Esophagus squamous epithelium (tissue), 5 donors: ENCODE measurements at places on chromosomes 6 and 20.

DNA sequence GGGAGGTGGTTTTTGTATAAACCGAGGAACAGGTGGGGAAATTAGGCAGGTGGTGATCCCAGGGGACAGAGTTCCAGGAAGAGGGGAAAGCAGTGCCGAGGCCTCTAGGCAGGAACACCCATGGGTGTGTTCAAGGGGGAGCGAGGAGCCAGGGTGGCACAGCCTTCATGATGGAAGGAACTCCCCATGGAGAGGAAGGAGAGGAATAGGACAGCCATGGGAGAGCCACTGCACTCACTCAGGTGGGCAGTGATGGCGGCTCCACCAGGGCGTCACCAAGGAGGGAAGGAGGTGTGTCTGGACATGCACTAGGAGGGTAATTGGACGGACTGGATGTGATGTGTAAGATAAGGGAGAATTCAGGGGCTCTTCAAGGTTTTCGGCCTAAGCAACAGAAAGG, 98.2 kb downstream of the THBS2 start:
- no peak overlapping the region for H3K4me3 ChIP-seq
- no peak for DNase-seq

GRCh38 chr20:43605715-43606114, 15.0 kb downstream of the IFT52 start:
- H3K27ac ChIP-seq: no peak overlapping the region
- DNase-seq: no peak
- H3K4me1 ChIP-seq: no peaks in the 10 kb centered on the region
- no peak overlapping the region for H3K4me3 ChIP-seq
- peaks cover 6% of the 10 kb centered on the region for H3K36me3 ChIP-seq

- DNase-seq: no peak
- no peaks in the 10 kb centered on the region for H3K36me3 ChIP-seq
- peaks cover 91% of the 10 kb centered on the region for H3K27me3 ChIP-seq
Observed at GRCh38 chr6:39037082-39037508, 11.5 kb upstream of the GLP1R start.

DNA sequence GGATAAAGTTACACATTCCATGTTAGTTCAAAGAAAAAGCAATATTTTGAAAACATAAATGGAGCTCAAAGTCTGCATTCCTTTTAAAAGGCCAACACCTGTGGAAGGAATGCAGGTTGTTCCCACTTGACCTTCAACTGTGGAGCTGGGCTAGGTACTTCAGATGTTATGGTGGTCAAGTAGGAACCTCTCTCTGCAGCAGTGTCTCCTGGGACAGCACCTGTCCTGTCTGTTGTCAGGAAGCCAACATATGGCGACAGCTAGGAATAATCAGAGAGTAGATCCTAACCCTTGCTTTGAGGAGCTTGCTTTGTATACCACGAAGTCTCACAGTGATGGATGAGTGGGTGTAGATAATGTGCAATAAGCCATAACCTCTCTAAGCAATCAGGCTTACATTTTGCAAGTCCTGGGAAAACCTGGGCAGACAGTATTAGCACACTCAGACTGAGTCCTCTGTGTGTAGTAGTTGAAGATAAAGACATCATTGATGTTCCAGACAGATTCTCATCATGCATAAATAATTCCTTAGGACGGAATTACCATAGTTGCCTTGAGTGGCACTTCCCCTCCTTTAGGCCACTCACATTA, 347.5 kb downstream of the PRL start:
- DNase-seq: no peak
- H3K36me3 ChIP-seq: no peaks in the 10 kb centered on the region
- H3K4me1 ChIP-seq: peaks cover 8% of the 10 kb centered on the region
- no peak overlapping the region for H3K4me3 ChIP-seq
- H3K27me3 ChIP-seq: no peaks in the 10 kb centered on the region

GRCh38 chr6:40852779-40853373, 186.1 kb downstream of the UNC5CL start:
- no peaks in the 10 kb centered on the region for H3K27me3 ChIP-seq
- no peaks in the 10 kb centered on the region for H3K4me1 ChIP-seq
- DNase-seq: no peak
- H3K36me3 ChIP-seq: no peaks in the 10 kb centered on the region

GRCh38 chr6:16766836-16767745, 5.8 kb upstream of the ATXN1 start:
- peak overlapping the region; percentile 57 for H3K27ac ChIP-seq
- peaks cover 25% of the 10 kb centered on the region for H3K4me1 ChIP-seq
- H3K27me3 ChIP-seq: no peaks in the 10 kb centered on the region
- no peaks in the 10 kb centered on the region for H3K36me3 ChIP-seq
- H3K4me3 ChIP-seq: no peak overlapping the region
- DNase-seq: no peak

DNA sequence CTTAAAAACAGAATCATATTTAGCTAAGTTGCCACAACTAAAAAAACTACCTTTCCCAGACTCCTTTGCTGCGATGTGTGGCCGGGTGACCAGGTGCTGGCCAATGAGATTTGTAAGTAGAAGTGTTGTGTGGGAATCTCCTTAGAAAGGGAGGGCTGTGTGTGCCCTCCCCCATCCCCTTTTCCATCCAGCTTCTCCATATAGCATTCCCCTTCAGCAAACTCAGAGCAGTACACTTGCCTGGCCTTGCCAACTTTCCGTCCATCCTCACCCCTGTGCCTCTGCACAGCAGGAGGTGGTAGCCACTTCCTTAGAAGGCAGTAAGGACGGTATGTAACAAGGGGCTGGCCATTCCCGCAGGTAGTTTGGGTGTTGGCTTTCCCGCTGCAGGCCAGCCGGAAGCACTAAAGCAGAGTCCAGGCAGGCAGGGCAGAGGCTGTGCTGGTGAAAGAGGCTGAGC, 22.3 kb upstream of the KCNK16 start:
- no peak for DNase-seq
- no peaks in the 10 kb centered on the region for H3K4me1 ChIP-seq
- no peaks in the 10 kb centered on the region for H3K27me3 ChIP-seq
- H3K27ac ChIP-seq: no peak overlapping the region
- H3K4me3 ChIP-seq: no peak overlapping the region

DNA sequence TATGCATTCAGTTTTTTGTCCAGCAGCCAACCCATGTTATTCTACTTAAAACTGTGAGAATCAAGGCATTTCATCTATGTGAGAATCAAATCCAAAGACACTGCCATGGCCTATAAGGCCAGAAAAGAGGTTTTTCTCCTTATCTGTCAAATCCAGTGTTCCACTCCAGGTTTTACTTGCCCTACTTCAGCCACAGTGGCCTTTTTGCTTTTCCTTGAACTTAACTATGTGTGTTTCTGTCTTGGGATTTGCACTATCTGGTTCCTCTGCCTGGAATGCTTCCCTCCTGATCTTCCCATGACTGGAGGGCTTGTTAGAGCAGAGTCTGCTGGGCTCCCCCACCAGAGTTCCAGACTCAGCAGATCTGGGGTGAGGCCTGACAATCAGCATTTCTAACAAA, 113.1 kb upstream of the DOK5 start:
- no peaks in the 10 kb centered on the region for H3K27me3 ChIP-seq
- H3K4me1 ChIP-seq: no peaks in the 10 kb centered on the region
- no peaks in the 10 kb centered on the region for H3K36me3 ChIP-seq
- no peak for DNase-seq
- H3K4me3 ChIP-seq: no peak overlapping the region
- H3K27ac ChIP-seq: no peak overlapping the region

DNA sequence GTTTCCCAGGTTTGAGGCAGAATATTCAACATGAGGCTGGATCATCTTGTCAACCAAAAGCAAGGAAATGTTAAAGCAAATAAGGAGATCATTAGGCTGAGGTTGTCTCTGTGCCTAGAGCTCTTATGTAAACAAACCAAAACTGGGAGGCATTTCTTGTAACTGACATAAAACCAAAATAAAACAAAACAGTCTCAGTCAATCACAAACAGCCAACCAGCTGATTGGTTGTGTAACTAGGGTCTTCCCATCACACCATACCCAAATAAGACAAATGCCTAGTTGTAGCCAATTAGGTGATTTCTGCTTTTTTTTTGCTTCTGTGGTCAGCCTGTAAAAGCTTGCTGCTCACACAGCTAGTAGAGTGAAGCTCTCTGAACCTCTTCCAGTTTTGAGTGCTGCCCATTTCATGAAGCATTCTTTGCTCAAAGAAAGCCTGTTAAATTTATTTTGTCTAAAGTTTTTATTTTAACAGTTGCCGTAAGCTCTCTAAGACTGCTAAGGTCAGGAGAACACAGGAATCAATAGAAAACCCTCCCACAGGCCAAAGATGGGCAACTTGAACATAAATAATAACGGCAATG, 8.9 kb upstream of the FITM2 start:
- DNase-seq: no peak
- H3K27me3 ChIP-seq: peaks cover 8% of the 10 kb centered on the region
- no peaks in the 10 kb centered on the region for H3K36me3 ChIP-seq
- no peak overlapping the region for H3K4me3 ChIP-seq
- no peaks in the 10 kb centered on the region for H3K4me1 ChIP-seq

GRCh38 chr6:161365633-161366032, 91.8 kb upstream of the AGPAT4 start:
- no peak overlapping the region for H3K4me3 ChIP-seq
- peaks cover 10% of the 10 kb centered on the region for H3K4me1 ChIP-seq
- no peak overlapping the region for H3K27ac ChIP-seq
- H3K27me3 ChIP-seq: no peaks in the 10 kb centered on the region
- H3K36me3 ChIP-seq: no peaks in the 10 kb centered on the region

DNA sequence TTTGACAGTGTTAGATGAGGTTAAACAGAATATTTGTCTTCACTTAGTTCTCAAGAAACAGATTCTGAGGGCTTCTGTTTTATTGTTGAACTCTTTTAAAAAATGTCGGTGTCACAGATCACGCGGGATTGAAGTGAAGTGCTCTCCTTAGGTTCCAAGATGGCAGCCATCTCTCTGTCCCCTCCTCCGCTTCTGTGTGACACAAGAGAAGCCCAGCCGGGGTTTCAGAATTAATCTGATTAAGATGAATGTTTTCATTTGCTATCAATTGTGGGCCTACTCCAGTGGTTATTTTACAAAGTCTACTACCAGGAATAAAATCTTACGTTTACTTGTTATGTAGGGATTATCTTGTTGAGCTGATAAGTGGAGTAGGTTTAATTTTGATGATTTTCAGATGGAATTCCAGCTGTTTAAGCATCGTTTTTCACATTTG, 10.9 kb downstream of the HIVEP1 start:
- DNase-seq: no peak
- no peak overlapping the region for H3K27ac ChIP-seq
- no peak overlapping the region for H3K4me3 ChIP-seq
- peaks cover 12% of the 10 kb centered on the region for H3K4me1 ChIP-seq
- H3K36me3 ChIP-seq: peaks cover 38% of the 10 kb centered on the region
